Heart right ventricle (tissue), 16 donors: ENCODE measurements at places on chromosomes 11 and 22. TPM values are rescaled to one million over a fixed set of nuclear protein-coding genes. Genes with fewer than 3 reads are reported as not detected.

The SLC22A25 gene
- polyA plus RNA-seq, result not detected

The SLC1A2 gene
- polyA plus RNA-seq, result 0.29 TPM

The PGM2L1 gene
- polyA plus RNA-seq, result 0.81 TPM

- DNase-seq, result no peak
These were observed 9.4 kb upstream of the LGR4 start for GRCh38 chr11:27481992-27482391.

- no peak for DNase-seq
These were observed 1134.1 kb upstream of the CCDC90B start for GRCh38 chr11:84420271-84420670.

DNA sequence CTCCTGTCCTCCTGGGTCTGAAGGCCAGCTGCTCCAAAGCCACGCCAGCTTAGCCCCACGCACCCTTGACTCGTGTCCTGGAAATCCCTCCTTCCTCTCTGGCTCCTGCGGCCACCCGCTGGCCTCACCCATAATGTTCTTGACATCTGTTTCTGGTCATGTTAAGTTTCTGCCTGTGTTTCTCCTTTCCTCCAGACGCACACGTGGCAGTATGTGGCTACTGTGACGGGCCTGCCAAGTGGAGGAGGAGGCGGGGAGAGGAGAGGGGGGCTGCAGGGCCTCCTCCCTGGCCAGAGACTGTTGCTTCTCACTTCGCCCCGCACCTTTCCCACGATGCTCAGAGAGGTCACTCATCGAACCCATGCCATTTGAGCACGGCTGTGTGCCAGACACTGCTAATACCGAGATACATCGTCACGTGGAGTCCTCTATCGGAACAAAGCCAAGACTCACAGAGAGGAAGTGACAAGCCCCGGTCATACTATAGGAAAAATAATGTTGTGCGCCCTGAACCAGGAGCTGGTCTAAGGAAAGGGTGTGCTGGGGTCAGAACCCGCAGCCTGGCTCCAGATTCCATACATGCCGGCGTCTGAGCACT is 11.5 kb downstream of the C1QTNF6 start:
- DNase-seq, result peak; percentile 76

DNA sequence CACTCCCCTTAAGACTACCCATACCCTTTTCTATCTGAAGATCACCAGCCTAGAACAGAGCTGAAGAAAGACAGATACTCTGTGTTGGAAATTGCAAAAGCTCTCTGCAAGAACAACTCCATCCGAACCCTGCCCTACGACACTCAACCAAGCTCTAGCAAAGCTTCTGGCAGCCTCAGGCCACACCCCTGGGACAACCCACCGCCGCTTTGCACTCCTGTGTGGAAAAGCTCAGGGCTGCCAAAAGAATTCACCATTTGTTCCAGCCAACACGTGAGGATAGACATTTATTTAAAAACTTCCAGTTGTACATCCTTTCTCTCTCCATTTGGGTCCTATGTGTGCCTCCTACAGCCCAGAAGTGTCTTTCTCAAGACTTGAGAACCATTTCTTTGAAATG is 62.4 kb upstream of the CD5 start:
- no peak for DNase-seq

GRCh38 chr11:126378763-126379162 is 23.3 kb downstream of the ST3GAL4 start:
- DNase-seq, result no peak

GRCh38 chr22:45227645-45228400 is 12.9 kb downstream of the KIAA0930 start:
- DNase-seq, result no peak

DNA sequence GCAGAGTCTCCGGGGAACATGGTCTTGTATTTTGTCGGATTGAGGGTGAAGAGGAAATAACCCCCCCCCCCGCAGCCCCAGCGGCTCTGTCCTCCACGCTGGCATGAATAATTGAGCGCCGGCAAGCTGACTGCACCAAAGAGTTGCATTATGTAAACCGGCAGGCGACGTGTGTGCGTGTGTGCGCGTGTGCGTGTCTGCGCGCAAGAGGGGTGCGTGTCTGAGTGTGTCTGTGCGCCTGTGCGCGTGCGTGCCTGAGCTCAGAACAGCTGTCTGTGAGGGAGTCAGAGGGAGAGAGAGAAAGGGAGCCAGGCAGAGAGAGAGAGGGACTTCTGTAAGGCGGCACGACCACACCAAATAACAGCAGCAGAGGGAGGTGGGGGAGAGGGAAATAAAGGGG is 94.4 kb downstream of the SCN3B start:
- peak; percentile 64 for DNase-seq
